ENCODE measurements at places on chromosomes 1 and 21.

DNA sequence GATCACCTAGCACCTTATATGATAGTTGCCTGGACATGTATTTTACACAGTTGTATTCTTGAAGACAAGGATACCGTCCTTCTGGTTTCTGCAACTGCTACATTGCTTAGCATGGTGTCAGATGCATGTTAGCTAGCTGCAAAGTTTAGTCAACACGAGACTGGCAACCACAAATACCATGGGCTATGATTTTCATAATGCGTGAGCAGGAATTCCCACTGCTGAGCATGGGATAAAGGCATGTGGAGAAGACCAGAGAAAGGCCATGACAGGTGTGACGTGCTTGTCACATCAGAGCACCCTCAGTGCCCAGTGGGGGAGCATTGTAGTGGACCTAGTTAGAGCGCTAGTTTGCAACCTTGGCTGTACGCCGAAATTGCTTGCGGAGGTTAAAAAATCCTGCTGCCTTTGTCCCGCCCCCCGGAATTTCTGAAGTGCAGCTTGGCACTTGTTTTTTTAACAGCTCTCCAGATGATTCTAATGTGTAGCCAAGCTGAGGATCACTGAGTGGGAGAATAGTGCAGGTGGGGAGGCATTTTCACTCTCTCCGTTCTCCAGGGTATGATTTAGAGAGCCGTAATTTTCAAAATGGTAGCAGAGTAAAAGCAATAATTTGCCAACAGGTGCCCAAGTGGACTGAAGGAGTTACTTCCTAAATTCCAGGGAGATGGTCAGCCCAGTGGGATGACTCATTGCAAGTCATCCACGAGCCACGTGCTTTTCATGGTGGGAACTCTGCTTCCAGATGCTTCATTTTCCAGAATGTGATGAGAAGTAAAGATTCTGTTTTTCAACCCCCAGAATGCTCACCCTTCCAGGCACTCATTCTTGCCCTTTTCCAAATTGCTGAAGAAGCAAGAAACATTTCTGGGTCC, 81.0 kb downstream of the CNIH3 start:
- DNase-seq: no peak

DNA sequence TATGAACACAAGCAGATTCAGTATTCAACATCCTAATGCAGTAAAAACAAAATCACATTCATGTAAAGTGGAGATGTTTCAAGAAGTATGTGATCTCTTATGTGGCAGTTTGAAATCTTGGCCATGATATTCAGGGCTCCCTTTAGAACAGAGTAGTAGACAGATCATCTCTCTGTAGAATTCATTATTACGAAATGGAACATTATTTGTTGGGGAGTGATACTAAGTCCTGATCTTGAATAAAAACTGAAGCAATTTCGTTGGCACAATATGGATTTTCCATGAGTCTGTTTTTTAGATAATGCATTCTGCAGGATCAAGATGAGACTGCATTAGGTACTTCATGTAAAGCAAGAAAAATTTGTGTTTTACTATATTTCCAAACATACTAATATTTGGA, 264.4 kb upstream of the NRIP1 start:
- DNase-seq: no peak

- no peak for DNase-seq
Measured at GRCh38 chr1:223504741-223505140, 111.5 kb downstream of the CCDC185 start.

GRCh38 chr1:99573431-99574217, 72.3 kb upstream of the PALMD start:
- no peak for DNase-seq

DNA sequence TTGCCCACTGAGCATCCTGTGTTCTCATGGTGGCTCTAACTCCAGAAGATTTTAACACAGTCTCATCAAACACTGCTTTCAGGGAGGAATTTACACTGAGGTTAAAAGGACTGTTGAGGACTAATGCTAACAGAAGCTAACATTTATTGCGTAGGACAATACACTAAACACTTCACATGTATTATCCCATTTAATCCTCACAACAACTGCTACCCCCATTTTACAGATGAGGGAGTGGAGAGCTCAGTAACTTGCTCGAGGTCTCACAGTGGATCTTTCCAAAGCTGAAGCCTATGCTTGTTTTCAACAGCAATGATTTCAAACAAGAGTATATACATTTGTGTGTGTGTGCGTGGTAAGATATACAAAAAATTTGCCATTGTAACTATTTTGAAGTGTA, 13.9 kb downstream of the ATF3 start:
- no peak for DNase-seq

DNA sequence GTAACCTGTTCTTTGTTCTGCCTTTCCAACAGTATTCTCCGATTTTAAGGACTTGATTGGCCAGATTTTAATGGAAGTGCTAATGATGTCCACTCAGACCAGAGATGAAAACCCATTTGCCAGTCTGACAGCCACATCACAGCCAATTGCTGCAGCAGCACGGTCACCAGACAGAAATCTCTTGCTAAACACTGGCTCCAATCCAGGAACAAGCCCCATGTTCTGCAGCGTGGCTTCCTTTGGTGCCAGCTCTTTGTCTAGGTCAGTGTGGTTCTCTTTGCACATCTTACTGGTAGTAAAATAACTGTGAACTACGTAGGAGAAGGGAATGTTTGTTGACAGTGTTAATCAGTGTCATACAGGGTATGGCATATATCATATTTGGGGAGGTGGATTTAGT, 72.7 kb downstream of the UBE4B start:
- DNase-seq: no peak

DNA sequence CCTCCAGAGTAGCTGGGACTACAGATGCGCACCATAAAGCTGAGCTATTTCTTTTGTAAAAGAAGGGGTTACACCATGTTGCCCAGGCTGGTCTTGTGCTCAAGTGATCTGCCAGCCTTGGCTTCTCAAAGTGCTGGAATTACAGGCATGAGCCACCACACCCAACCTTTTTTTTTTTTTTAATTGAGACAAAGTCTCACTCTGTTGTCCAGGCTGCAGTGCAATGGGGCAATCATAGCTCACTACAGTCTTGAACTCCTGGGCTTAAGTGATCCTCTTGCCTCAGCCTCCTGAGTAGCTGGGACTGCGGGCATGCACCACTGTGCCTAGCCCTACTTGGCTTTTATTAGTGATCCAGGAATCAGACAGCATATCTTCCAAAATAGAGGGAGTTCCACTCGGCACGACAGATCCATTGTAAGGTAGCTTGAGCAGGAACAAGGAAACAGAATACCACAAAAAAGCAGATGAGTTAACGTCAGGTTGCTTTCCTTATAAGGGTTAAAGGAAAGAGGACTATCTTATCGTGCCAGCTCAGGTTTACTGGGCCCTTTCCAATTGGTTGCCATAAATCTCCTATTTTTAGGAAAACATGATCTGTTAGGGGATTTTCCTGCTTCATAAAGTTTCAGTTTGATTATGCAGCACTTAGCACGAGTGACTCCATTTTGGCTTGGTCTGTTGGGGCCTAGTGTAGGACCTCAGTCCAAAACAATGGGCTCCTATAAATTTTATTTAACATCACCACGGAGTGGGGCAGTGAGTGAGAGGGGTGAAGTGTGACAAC, 45.2 kb downstream of the NENF start:
- DNase-seq: no peak

GRCh38 chr1:234565132-234565531, 44.8 kb downstream of the IRF2BP2 start:
- DNase-seq: no peak

- DNase-seq: no peak
Measured at GRCh38 chr1:197731449-197731848, 43.8 kb downstream of the DENND1B start.

- no peak for DNase-seq
Measured at GRCh38 chr1:232428786-232429530, 201.0 kb downstream of the SIPA1L2 start.

- DNase-seq: no peak
Measured at GRCh38 chr1:227210604-227211003, 107.7 kb downstream of the CDC42BPA start.

DNA sequence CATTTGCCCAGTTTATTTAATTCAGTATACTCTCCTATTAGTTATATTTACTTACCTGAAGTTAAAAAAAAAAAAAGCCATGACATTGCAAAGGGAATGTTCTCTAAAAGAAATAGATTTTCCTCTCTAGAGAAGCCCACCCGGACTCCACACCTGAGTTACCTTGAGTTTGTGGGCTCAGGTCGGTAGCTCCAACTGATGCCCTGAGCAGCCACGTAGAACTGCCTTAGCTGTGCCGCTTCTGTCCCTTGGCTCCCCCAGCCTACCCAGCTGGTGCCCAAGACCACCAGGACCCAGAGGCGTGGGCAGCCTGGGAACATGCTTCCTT, 250 bp downstream of the F5 start:
- no peak for DNase-seq

GRCh38 chr1:32394890-32395432, 720 bp upstream of the BSDC1 start:
- DNase-seq: no peak

GRCh38 chr1:151713044-151713443, 3.6 kb downstream of the CELF3 start:
- no peak for DNase-seq

DNA sequence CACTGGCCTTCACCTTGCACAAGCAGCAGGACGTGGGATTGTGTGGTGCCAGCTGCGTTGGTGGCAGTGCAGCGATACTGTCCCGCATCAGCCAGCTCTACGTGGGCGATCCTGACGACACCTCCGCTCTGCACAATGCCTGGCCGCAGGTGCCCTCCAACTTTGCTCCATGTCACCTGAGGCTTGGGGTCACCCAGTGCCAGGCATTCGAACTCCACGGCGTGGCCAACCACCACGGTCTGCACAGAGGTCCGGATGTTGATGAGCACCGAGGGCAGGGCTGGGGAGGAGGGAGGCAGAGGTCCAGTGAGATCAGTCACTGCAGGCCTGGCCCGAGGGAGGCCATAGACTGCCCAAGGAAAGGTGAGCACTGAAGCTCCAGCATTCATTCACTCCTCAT, 22.6 kb downstream of the LDLRAD2 start:
- DNase-seq: no peak

DNA sequence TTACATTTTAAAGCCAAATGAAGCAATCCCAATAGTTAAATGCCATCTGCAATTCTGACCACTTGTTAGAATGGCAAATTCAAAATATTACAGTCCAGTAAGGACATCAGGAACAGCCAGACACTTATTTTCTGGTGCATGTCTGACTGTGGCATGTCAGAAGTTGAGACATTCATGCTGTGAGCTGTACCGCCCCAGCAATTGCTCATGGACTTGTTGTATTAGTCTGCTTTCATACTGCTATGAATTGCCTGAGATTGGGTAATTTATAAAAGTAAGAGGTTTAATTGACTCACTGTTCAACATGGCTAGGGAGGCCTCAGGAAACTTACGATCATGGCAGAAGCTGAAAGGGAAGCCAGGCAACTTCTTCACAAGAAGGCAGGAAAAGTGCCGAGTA, 19.1 kb downstream of the DDAH1 start:
- DNase-seq: no peak

- DNase-seq: peak; percentile 37
Measured at GRCh38 chr1:221837896-221838295, 96.0 kb upstream of the DUSP10 start.

Data from activated T-helper 1 cell treated with anti-CD3 and anti-CD28 coated beads, Interleukin-12 subunit alpha, Interleukin-12 subunit beta, Interleukin-2, Interleukin-4 antibody, amounts not matched to agents 30 ng/mL and 10 ng/mL and 1 ng/mL, durations not matched to agents 14 hours and 24 hours and 36 hours (primary cell).